ENCODE measurements at places on chromosomes 7 and 10. TPM values are rescaled to one million over a fixed set of nuclear protein-coding genes. Genes with fewer than 3 reads are reported as not detected.
A peak's percentile ranks its signal among the peaks of the same experiment; 100 is the strongest.

Gene MUC3A
- total RNA-seq = not detected

DNA sequence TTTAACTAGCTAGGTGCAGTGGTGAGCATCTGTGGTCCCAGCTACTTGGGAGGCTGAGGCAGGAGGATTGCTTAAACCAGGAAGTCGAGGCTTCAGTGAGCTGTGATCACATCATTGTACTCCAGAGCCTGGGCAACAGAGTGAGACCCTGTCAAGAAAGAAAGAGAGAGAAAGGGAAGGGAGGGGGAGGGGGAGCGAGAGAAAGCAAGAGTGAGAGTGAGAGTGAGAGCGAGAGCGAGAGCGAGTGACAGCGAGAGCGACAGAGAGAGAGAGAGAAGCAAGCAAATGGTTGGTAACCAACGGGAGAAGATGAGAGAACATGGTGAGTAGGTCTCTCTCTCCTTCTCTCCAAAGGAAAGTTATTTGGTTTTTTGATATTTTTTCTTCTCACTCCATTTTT, 69.8 kb upstream of the DGKI start:
- DNase-seq = no peak

- no peak for DNase-seq
Measured at GRCh38 chr7:49434846-49435245, 338.6 kb upstream of the VWC2 start.

- DNase-seq = no peak
Measured at GRCh38 chr7:43470110-43470509, 112.8 kb upstream of the STK17A start.

GRCh38 chr10:100554902-100555301, 19.2 kb downstream of the HIF1AN start:
- DNase-seq = no peak

GRCh38 chr7:34111031-34111430, 205.7 kb downstream of the BMPER start:
- DNase-seq = no peak

Gene ST8SIA6
- not detected for total RNA-seq

Gene MKX
- 0.64 TPM for total RNA-seq

DNA sequence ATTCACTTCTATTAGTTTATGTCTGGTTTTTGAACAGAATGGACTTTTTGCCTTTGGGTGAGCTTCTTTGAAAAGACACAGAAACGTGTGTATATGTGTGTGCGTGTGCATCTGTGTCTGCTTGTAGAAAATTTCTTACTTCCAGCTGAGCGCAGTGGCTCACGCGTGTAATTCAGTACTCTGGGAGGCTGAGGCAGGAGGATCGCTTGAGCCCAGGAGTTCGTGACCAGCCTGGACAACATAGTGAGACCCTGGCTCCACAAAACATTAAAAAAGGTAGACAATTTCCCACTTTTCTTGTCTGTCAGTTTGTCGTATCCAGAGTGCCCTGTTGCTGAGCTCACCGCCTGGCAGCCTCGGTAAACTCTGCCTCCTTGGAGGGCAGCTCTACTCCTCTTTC, 25.4 kb downstream of the PPP2R2D start:
- no peak for DNase-seq

GRCh38 chr10:82866424-82867020, 991.5 kb downstream of the NRG3 start:
- peak; percentile 77 for DNase-seq

Data from M059J (cell line).